ENCODE measurements at places on chromosomes 5 and 9.
A peak's percentile ranks its signal among the peaks of the same experiment; 100 is the strongest.

DNA sequence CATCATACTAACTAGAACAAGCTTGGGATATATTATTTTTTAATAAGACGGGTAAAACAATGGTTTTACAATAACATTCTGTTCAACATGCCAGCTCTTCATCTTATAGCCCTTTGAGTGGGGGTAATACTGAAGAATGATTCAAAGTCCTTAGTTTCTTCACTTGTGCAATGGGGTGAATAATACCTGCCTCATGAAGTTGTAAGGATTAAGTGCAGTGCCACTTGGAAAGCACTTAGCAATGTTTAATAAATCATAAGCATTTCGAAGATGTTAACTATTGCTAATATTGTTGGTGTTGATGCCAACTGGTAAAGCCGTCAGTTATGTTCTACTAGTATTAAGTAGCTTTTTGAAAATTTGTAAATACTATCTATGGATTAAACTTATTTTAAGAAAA, 38.0 kb downstream of the TNPO1 start:
- DNase-seq, result no peak

- DNase-seq, result no peak
Observed at GRCh38 chr5:32935283-32935682, 224.2 kb downstream of the NPR3 start.

DNA sequence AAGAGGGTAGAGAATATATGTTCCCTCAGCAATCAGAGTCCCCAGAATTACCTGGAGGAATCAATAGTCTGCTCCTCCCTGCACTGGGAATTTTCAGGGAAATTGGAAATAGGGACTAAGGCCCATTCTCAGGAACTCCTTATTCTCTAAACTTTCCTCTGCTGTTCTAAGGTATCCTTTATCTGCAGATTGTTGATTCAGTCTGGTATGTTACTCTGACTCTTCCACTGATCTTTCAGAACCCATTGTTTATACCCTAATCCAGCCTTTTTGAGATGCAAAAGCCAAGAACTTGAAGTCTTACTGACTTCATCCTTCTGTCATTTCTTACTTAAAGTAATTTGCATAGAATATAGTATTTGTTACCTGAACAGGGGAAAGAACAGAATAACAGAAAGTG, 143.5 kb upstream of the PPP1R2B start:
- no peak for DNase-seq

- DNase-seq, result no peak
Observed at GRCh38 chr9:74007833-74008232, 489.3 kb upstream of the RORB start.

DNA sequence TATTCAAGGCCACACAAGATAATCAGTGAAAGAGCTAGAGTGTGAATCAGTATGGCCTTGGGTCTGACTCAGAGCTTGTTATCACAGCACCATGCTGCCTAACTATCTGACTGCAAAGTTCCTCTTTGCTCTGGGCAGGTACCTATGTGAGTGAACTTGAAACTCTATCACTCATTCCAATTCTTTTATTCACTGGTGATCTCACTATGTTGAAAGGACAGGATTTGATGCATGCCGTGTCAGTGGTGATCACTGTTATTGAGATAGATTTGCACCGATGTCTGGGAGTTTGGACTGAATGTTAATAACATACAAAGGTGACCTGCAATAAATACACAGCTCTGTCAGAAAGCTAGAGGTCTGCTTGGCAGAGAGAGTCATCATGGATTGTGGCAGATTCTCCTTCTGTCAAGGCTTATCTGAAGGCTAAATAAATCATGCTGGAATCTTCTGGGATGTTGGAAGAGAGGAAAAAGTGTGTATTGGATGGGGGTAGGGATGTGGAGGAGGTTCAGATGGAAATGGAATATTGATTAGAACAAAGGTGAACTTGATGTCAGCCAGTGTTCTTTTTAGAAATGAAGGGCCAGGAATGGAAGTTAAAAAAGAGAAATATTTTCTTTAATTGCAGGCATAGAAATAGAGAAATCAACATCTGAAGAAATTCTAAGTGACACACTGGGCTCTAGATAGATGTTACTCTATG, 91.8 kb upstream of the TNC start:
- no peak for DNase-seq

GRCh38 chr9:35229066-35229778, 67.4 kb downstream of the UNC13B start:
- DNase-seq, result no peak

- DNase-seq, result no peak
Observed at GRCh38 chr9:112884721-112885120, 6.0 kb downstream of the SLC46A2 start.

DNA sequence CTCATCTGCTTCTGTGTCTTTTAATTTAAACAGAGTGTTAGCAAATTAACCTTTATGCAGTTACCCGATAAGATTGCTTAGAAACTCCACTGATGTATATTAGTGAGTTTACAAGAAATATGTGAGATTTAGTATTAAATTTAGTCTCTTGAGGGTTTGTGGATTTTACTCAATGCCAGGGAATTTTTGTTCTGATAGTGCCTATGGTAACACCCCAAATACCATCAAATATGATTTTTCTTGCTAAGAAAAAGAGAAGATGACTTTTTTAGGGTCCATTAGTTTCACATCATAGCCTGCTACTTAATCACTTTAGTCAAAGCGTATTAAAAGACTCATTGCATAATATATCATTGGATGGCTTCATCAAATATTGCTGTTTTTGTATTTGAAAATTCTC, 224.9 kb downstream of the PCSK5 start:
- DNase-seq, result no peak

DNA sequence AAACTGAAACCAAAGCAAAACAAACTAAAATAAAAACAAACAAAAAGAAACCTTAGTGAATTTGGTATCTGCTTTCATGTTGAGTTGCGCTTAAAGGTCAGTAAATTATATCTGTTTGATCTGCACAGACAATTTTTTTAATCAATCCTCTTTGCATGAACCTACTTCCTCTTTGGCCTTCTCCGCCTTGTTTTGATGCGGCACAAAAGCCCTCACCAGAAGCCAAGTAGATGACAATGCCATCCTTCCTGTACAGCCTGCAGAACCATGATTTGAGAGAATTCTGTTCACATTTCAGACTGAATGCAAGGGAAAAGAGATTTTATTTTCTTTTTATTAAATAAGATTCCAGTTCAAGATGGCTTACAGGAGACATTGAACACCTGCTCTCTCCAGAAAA, 473.6 kb upstream of the FTMT start:
- no peak for DNase-seq

DNA sequence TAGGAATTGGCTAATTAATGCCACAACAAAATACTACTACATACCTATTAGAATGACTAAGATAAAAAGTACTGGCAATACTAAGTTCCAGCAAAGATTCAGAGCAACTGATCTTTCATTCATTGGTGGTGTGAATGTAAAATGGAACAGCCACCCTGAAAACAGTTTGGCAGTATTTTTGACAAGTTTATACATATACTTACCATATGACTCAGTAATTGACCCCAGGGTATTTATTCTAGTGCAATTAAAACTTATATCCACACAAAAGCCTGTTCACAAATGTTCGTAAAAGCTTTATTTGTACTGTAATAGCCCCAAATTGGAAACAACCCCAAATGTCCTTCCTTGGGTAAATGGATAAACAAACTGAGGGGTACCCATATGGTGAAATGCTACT, 270.8 kb upstream of the ACTBL2 start:
- DNase-seq, result no peak

- no peak for DNase-seq
Observed at GRCh38 chr5:72222521-72222920, 97.5 kb downstream of the MRPS27 start.

- DNase-seq, result no peak
Observed at GRCh38 chr5:65203746-65204145, 278.0 kb downstream of the ADAMTS6 start.

DNA sequence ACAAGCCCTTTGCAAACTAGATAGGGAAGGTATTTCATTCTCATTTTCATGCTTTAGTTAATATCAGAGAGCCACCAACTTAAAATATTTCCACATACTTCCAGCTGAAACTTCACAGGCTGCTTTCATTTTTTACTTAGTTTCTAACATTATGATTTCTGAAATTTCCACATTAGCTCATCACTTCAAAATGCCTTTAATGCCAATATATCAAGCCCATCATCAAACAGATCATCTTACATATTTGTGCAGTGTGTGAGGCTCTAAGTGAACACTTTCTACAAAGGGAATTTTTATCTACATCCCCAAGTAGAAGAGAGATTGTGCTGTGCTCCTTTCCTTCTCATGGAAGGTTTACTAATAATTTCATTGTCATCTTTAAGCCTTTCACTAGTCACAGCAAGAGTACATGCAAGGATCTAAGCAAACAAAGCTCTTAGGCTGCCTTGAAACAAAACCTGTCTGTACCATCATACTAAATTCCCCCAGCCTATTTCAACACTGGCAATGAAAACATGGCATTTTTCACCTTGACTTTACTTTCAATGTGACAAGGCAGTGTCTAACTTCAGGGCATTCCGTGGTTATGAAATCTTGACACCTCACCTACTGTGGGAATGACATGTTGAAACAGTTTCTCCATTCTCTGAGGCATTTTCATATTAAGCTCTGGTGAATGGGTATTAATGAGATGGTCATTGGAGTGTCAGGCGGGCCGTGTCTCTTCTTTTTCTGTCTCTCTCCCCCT, 45.4 kb downstream of the PPP2R2B start:
- DNase-seq, result no peak

DNA sequence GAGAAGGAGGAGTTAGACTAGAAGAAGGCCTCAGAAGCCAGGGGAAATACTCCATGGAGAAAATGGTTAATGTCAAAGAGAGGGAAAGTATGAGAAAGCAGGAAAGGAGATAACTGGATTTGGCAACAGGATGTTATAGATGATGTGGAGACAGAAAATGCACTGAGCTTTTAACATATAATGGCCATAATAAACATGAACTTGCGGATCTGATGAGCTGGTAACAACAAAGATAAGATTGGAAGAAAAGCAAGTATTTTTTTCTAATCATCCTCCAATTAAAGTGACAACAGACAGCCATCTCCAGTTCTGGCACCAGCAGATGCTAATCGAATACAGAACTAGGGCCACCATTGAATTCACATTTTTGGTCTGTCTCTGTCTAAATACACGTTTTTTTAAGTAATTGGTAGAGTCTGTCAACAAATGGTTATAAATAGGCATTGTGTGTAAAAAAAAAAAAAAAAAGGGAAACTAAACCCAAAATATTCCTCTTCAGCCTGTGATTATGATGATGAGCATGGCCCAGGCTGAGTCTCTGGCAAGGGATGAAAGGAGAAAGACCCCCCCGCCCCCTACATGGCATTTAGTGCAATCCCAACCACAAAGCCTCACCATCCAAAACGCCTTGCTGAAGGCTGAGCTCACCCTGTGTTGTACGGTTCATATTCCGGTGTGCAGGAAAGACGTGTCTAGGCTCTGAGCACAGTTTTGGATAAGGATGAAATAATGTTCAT, 149.5 kb upstream of the LHFPL2 start:
- no peak for DNase-seq

GRCh38 chr9:104820336-104820735, 56.4 kb downstream of the NIPSNAP3B start:
- no peak for DNase-seq

DNA sequence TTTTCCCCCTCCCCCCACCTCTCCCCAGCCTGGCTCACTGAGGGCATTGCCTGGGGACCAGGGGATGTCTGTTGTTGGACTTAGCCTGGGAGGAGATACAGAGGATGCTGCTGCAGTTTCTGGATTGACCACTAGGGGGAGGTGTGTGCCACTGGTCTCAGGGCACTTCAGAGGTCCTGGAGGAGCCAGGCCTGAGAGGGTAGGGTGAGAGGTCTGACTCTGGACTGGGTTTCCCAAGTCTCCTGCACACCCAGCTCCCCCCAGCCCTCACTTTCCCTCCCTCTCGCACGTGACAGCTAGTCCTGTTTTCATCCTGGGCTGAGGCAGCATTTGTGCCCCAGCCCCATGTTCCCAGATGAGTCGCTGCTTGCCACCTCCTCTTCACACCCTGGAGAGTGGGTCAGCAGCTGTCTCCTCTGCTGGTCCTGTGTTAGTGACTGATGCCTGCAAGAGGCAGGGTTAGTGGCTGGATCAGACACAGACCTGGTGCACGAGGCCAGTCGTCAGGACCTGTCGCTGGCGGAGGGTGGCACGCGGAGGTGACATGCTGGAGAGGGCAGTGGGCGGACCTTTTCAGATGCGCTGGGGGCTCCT, 4.4 kb downstream of the IL3 start:
- DNase-seq, result peak; percentile 72

DNA sequence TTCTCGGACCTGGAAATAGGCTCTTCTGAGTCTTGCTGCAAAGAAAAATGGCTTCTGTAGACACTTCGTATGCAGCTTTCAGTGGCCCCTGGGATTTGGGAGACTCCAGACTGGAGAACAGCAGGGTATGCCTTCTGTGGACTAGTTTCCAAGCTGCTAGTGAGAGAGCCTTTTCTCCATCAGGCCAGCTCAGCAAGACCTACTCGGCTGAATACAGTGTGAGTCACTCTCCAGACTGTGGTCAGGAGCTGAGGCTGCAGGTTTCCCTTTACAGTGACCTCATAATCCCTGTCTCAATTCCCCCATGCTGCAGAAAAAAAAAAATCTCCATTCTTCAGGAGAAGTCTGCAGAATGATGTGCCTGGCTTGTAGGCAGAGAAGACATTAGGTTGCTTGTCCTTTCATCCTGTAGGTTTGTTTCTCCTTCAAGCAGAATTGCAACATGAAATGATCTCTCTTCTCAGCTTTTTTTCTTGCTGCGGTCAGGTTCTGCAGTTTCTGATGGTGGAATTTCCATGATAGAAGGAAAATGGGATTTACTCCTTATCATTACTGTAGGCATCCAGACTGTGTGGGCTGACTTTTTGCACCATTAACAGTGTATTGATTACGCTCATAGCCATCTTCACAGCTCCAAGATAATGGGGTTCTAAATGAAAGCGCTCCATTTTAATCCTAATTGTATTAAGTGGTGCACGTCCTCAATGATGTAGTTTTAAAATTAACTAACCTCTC, 78.3 kb upstream of the TNFSF8 start:
- no peak for DNase-seq

- DNase-seq, result no peak
Observed at GRCh38 chr5:38031304-38031703, 191.5 kb upstream of the GDNF start.

DNA sequence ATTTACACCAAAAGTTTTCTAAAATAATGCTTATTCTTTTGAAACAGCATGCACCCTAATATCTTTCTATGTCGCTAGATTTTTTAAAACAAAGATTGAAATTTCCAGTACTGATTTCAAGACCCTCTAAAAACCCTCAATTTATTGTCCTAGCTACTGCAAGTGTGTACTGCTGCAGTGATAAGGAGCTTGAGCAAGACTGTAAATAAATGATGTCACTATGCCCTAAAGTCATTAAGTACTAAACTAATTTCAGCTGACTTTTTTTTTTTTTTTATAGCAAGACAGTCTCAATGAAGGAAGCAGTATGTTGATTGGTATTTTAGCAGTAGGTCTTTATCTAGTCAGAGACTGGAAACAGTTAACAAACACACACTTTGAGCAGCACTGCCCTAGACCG, 12.2 kb upstream of the MIER3 start:
- no peak for DNase-seq

GRCh38 chr9:128554155-128554862, 1.9 kb downstream of the SPTAN1 start:
- DNase-seq, result no peak

DNA sequence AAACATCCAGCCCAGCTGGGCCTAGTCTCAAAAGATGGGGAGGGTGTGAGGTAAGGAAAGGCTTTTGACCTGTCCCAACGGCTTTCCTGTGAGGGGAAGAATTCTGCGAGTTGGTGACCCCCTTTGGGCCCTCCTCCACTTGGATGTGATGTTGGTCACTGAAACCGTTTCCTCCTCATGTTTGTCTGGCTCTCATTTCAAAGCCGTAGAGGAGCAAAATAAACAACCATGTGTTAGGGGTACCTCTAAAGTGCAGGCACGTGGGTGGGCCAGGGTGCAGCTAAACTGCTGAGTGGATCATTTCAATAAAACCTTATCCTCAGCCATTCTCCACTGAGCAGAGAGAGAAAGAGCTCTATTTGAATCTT, 84.3 kb upstream of the MELK start:
- no peak for DNase-seq
